ENCODE measurements at places on chromosomes 12 and 14.

DNA sequence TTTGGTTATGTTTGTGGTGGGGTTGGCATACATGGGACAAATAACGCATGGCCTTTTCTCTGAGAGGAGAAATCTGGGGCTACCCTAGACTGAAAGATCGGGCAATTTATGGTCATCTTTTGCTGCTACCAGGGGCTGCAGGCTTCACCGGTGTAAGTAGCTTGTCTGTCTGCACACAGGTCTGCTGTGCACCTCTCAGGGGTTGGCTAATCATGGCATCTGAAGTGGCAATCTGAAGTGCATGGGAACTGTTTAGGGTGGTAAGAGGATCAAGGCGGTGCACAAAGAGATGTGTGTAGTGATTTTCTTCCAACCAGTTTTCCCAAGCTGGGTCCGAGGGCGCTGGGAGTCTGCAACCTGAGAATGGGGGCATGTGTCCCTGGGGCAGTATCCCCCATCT is 141.3 kb downstream of the EMP1 start:
- no peak for DNase-seq

GRCh38 chr12:105567061-105567460 is 236.6 kb downstream of the C12orf75 start:
- DNase-seq, result no peak

DNA sequence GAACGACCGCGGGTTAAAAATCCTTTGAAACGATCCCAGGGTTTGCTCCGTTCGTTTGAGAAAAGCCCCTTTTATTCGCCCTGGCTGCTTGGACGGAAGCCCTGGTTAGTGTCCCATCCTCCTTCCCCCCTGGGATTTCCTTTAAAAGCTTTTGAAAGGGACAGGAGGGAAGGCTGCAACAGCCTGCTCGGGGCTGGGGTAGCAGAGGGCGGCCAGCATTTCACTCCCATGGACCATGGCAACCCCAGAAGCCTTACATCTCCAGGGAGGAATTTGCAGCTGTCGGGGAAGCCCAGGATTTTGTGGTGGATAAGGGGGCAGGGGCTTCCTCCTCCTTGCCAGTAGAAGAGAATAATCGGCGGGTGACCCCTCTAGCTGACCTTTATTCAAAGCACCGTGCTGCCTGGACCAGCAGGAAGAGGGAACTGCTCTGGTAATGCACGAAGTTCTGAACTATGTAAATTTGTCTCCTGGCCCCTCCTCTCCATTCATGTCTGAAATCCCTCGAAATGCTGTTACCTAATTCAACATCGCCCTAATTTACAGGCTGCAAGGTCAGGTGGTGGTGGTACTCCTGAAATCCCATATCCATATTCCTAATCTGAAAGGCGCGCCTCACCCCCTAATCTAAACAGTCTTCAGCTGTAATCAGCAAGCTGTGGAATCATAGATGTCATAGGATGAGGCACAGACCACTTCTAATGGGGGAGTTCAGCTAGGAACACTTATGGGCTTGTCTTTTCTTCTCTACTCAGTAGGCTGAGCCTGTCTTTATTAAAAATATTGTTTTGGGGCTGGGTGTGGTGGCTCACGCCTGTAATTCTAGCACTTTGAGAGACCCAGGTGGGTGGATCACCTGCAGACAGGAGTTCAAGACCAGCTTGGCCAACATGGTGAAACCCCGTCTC is 1.0 kb upstream of the CLIP1 start:
- DNase-seq, result no peak

DNA sequence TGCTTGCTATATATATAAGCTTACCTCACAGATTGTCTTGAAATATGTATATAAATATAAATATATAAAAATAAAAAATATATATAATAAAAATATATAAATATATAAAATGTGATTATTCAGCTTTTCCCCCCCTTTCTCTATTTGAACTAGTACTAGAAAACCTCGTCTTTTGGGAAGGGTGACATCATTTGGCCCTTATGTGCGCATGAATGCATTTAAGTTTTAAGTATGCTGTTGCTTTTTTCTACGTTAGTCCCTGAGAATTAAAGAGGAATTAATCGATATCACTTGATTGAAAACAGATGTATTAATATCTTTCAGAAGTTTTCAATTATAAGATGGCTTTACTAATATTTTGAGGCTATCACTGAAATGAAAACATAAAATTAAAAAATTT is 69.9 kb downstream of the RAD51B start:
- DNase-seq, result no peak
